ENCODE measurements at places on chromosomes 6 and 20. TPM values are rescaled to one million over a fixed set of nuclear protein-coding genes. Genes with fewer than 3 reads are reported as not detected.

- DNase-seq: no peak
Measured at GRCh38 chr20:45902199-45902701, 9.7 kb downstream of the PLTP start.

DNA sequence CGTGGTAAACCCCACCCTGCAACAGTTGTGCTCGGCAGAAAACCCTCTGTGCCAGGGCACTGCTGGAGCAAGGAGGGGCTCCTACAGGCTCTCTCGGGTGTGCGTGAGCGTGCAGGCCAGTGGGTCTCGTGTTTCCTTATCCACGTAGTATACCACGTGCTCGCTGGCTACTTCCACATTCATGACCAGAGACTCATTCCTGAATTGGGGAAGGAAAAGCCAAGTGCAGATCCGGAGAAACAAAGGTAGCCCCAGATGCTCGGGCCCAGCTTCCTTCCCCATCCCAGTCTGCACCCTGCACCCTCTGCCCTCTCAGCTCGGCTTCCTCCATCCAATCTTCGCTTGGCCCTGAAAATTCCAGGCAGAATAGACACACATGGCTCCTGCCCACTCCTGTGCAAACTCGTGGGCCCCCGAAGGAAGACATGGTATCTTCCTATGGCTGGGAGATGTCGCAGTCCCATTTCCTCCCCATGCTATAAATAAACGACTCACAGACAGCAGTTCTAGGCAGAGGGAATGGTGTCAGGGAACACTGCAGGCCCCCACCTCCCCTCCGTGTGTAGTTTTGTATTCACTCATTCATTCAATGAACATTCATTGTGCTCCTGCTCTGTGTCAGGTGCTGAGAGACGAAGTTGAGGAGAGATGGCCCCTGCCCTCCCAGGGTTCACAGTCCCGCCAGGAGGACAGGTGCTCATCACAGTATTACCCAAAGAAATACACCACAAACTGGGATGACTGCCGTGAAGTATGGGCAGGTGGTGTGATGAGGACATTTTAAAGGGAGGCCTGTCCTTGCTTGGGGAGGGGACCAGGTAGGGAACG lies 29.6 kb downstream of the NPEPL1 start:
- no peak for DNase-seq

- peak; percentile 96 for DNase-seq
Measured at GRCh38 chr6:166575205-166575604, 11.3 kb downstream of the RAMACL start.

DNA sequence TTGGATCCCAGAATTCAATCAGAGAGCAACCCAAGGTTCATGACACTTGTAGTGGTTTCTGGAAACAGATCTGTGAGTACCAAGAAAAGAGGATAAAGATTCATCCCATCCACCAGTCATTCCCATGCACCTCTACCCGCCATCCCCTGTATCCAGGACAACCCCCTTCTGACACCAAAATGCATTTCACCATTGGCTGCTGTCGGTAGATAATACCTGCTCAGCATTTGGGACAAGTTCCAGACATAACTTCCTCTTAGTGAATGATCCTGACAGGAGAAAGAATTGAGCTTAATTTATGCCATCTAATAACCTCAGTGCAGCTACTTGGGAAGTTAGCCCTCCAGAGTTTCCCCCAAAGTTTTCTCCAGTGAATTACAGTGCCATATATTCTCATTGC lies 329.1 kb downstream of the ZFAND3 start:
- no peak for DNase-seq

DNA sequence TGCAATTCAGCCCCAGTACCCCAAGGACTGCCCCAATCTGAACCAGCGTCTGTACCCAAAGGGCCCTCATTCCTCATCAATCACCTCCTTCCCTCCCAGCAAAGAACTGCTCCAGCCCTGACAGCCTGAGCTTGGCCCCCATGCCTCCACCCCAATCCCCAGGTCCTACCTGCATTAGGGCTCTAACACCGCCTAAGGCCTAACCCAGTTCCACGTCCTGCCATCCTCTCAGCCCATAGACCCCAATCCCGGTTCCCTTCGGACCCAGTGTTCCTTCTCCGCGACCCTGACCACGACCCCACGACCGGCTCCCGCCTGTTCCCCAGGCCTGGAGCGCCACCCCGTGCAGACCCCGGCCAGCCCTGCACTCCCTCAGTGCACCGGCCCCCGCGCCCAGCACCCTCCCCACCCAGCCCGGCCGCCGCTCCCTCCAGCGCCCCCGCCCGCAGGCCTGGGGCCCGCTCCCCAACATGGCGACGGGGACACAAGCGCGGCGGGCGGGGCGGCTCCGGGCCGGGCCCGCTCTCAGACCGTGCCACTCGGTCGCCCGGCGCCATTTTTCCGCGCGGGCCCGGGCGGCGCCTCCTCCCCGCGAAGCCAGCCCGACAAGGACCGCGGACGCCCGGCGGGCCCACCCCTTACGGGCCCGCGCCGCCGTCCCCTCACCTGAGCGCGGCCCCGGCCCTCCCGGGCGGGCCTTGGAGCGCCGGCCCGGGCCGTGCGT lies 483 bp downstream of the NCOA6 start:
- peak; percentile 16 for DNase-seq

DNA sequence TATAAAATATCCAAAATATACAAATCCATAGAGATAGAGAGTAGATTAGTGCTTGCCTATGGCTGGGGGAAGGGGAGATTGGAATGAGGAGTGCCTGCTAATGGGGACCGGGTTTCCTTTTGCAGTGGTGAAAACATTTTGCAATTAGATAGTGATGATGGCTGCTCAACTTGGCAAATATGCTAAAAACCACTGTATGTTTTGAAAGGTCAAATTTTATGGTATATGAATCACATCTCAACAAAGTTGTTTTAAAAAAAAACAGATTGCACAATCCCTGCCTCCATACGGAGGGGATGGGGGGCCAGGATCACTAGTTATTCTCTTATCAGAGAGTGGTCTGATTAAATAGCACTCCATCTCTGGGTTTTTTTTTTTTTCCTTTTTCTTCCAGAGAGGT lies 76.9 kb upstream of the RIPOR2 start:
- DNase-seq: peak; percentile 74

DNA sequence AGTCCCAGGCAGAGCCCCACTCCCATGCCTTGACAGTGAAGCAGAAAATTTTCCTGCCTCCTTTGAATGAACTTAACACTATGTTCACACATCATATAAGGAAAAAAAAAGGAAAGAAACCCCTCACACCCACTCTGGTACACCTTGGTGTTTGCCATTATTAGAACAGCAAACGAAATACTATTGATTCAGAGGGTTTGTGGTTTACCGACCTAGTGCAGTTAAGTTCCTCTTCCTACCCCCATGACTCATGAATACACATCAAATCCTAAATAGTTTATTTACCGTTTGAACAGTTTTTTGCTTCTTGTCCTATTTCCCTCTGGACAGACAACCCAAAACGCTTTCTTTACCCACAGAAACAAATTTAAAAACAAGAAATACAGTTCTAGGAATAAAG lies 237.7 kb downstream of the FOXA2 start:
- no peak for DNase-seq

- DNase-seq: no peak
Measured at GRCh38 chr20:54207053-54207742, 689 bp upstream of the PFDN4 start.

GRCh38 chr20:46433051-46433450 lies 26.6 kb upstream of the ELMO2 start:
- DNase-seq: no peak

- DNase-seq: no peak
Measured at GRCh38 chr6:80403365-80403764, 296.9 kb downstream of the BCKDHB start.

AVP gene
- not detected for total RNA-seq

LHFPL5 gene
- not detected for total RNA-seq

All from fibroblast of the aortic adventitia (primary cell).